Activated CD8-positive, alpha-beta T cell treated with anti-CD3 and anti-CD28 coated beads, Interleukin-2, amount 10 ng/mL, durations not matched to agents 7 days and 5 days (primary cell): ENCODE measurements at places on chromosomes 6 and 20. TPM values are rescaled to one million over a fixed set of nuclear protein-coding genes. Genes with fewer than 3 reads are reported as not detected.

Gene KCNK5
- 12.0 TPM for total RNA-seq

Gene ATP6V1G2
- 2.5 TPM for total RNA-seq

Gene TRIM15
- not detected for total RNA-seq

Gene HTR1E
- not detected for total RNA-seq

Gene ADGRB3
- total RNA-seq, result not detected

Gene RFX6
- not detected for total RNA-seq

Gene MMP24
- not detected for total RNA-seq

Gene TMEM181
- 15.2 TPM for total RNA-seq

Gene PNLDC1
- 0.79 TPM for total RNA-seq

DNA sequence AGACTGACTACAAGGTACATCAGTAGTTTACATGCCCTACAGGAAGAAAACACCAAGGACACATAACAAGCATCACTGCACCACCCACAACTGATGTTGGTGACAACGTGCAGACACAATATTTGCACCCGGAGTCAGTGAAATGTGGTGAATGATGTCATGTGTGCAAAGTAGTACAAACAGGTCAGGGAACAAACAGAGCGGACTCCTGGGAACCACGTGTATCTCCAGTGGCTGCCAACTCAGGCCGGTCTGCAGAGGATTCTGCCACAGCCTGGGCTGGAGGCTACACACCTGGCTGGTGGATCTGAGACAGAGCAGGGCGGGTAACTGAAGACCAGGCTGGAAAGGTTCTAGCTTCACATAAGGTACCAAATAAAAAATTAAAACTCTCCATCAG is 28.2 kb upstream of the RPS6KA2 start:
- no peak for DNase-seq

DNA sequence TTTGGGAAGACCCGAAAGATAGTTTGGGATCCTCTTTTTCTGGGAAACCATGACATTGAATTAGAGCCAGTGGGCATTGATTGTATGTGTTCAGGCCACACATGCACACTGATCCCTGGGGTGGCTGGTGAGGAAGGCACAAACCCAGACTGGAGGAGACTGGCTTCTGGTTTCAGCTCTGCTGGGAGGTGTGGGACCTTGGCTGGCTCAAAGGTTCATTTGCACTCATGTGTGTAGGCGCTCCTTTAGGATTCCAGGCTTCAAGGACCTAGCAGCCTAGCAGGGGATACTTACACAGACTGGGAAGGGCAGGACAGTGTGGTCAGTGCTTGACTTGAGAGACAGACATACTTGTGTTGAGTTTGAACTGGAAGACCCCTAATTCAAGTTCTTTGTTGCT is 7.2 kb downstream of the RIN2 start:
- DNase-seq, result no peak

DNA sequence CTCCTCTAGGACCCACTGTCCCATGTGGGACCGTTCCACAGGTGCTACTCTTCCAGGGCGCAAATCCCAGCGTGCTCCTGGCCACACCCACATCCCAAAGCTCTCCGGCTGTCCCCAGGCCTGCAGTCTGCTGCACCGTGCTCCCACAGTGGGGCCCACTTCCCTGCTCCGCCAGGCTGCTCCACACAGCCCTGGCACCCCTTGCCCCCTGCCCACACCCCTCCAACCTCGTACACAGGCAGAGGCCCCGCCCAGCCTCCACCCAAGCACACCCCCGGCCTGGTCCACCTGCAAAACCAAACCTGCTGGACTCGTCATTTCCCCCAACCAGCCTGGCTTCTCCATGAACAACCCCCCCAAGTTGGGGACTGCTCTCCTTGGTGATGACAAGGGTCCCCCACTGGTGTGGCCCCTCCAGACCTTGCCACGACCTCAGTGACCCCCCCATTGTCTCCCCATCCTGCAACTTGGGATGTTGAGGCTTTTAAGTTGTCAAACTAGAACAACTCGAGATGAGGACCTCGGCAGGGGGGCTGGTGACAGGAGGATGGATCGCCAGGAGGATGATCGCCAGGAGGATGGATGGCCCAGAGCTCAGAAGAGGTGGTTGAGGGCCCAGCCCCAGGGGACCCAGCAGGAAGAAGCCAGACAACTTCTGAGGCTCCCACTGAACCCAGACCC is 27.1 kb downstream of the YTHDF1 start:
- DNase-seq, result no peak

- peak; percentile 47 for DNase-seq
These were observed 18.7 kb downstream of the BTN3A1 start for GRCh38 chr6:26420688-26421171.

DNA sequence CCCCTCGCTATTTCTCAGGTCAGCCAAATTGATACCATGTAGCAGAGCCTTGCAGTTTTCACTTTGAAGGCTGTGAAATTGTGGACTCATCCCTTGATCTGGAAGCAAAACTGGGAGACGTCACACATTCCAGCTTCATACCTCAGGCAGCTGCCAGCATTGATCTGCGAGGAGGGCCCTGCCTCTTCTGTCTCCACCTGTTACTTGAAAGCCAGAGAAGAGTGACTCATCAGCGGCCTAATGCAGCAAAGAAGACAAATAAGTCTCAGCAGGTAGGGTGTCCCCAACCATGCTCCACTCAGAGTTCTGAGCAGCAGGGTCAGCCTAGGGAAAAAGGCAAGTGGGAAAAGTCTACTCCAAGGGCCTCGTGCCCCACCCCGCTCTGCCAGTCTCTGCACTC is 69.4 kb upstream of the BMP2 start:
- DNase-seq, result no peak

- no peak for DNase-seq
These were observed 325.6 kb downstream of the BTBD3 start for GRCh38 chr20:12243327-12243726.

DNA sequence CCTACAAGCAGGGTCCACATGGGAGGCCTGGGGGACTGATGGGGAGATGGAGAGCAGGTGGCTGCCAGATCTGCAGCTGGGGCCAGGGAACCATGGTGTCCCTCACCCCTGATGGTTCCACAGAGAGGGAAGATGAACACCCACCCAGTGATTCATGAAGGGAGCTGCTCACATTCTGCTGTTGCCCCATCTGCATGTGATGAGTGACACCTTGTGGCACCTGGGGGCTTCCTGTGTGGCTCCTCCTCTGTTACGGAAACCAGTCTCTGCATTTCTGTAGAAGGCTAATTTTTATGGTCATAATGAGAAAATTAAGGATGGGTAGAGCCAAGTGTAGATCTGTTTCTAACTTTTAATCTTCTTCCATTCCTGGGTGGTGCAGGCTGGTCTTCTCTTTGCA is 217.1 kb downstream of the SMOC2 start:
- DNase-seq, result no peak

DNA sequence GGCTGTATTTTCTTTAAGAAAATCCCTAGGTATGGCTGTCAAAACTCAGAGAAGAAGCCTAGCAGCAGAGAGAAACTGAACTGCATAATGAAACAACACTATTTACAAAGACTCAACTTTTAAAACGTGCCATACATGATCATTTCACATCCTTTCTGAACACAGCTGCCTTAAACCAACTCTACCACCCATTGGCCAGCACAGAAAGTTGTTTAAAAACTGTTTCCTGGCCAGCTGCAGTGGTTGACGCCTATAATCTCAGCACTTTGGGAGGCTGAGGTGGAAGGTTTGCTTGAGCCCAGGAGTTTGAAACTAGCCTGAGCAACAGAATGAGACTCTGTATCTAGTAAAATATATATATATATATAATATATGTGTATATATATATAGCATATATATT is 336.4 kb upstream of the SOX4 start:
- no peak for DNase-seq

- no peak for DNase-seq
These were observed 120.4 kb downstream of the TOX2 start for GRCh38 chr20:44034965-44035635.

GRCh38 chr6:34028691-34029360 is 117.1 kb downstream of the GRM4 start:
- DNase-seq, result no peak

DNA sequence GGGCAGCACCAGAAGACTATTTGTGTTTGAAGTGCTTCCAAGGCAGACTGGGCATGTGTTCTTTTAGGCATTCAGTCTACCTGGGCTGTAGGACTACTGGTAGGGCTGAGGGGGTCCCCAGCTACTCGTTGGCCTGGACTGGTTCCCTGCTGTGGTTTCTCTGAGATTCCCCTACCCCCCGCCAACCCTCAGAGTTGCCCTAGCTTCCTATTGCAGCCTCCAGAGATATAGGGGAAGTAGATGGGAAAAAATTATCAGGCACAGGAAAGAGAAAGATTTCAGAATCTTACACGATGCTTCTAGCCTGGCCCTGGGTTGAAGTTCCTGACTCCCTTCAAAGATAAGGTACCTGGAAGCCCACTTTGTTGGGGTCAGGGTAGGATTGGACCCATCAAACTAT is 22.5 kb downstream of the BRPF3 start:
- DNase-seq, result no peak

- DNase-seq, result no peak
These were observed 129.0 kb downstream of the CFAP61 start for GRCh38 chr20:20181322-20181721.

GRCh38 chr20:8527998-8528723 is 396.1 kb downstream of the PLCB1 start:
- DNase-seq, result no peak

DNA sequence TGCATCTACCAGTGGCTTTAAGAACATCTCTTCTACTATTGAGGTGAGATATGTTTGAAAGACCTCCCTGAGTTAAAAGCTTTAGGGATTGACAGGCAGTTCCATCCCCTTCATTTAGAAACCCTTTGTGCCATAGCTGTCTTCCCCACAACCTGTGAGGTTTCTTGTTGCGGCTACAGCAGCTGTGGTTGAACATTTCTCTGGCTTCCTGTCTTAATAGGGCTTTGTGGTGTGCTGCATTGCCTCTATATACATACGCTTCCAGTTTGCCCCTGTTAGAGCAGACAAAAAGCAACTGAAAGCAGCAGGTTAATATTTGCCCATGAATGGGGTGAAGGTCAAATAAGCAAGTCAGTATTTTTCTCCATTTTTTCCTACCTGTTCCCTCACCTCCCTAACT is 210.2 kb downstream of the TMEM200A start:
- peak; percentile 90 for DNase-seq

- no peak for DNase-seq
These were observed 55.7 kb downstream of the KHDC1L start for GRCh38 chr6:73169633-73170032.

DNA sequence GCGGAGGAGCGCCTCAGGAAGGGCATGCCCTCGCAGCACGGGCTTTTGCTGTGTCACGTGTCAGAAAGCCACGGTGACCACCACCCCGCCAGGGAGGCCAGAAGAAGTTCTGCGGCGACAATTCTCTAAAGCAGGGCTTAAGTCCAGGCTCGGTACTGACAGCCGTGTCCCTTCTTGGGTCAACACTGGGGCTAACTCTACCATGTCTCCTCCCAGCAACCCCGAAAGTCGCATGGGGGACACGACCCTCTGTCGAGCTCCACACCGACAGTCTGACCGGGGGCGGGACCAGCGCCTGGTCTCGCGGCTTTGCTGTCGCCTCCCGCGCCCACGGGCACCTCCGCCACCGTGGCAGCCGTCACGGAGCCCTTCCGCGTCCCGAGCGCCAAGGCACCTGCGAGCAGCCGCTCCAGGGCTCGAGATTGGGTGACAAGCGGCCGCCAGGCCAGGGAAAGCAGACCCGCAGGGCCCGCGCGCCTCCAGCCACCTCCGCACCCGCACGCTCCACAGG is 534 bp downstream of the NANP start:
- DNase-seq, result peak; percentile 48

DNA sequence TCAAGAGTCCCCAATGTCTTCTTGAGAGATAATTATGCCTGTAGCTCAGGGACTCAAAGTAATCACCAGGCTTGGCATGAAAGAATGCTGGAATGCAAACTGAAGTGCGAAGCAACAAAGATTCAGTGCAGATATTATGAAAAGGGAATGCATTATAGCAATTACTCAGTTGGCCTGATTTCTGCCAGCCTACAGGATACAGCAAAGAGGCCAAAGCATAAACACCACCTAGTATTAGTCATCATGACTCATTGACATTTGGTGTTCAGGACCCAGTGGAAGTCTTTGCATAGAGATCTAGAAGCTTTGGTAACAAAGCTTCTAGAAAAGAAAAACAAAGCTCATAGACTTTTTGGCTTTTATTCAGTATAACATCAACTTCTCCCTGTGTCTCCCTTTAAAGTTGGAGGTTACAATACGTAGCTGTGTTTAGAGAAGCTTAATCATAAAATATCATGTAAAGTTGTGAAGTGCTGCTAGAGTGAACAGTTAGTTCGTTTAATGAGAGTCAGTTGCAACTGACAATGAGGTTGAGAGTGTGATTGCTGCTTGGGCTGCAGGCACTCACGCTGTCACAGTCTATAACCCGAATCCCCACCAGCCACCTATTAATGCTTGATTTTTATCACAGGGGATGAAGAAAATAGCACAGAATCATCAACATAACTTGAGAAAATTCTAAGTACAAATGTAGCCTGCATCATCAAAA is 932.7 kb downstream of the TFAP2A start:
- DNase-seq, result no peak

DNA sequence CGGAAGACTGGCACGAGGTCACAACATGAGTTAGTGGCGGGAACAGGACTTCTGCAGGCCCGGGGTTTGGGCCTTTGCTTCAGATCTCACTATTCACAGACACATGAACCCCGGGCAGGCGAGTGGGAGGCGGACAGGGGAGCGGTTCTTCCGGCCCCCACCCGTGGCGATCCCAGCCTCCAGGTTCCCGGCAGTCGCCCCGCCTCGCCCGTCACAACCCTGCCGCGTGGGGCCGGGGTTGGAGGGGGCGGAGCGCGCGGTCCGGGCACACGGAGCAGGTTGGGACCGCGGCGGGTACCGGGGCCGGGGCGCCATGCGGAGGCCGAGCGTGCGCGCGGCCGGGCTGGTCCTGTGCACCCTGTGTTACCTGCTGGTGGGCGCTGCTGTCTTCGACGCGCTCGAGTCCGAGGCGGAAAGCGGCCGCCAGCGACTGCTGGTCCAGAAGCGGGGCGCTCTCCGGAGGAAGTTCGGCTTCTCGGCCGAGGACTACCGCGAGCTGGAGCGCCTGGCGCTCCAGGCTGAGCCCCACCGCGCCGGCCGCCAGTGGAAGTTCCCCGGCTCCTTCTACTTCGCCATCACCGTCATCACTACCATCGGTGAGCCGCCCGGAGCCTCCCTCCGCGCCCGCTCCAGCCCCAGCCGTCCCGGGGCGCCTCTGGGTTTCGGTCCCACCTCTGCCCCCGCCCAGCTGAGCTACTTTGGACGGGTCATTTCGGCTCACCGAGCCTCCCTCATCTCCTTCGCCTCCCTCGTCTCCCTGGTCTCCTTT is at the start of gene KCNK15:
TSS of gene KCNK15 (plus strand) at position 268 of the 769 bp plus-strand sequence. CDS start at position 314, 46 bp downstream.
- peak; percentile 28 for DNase-seq

DNA sequence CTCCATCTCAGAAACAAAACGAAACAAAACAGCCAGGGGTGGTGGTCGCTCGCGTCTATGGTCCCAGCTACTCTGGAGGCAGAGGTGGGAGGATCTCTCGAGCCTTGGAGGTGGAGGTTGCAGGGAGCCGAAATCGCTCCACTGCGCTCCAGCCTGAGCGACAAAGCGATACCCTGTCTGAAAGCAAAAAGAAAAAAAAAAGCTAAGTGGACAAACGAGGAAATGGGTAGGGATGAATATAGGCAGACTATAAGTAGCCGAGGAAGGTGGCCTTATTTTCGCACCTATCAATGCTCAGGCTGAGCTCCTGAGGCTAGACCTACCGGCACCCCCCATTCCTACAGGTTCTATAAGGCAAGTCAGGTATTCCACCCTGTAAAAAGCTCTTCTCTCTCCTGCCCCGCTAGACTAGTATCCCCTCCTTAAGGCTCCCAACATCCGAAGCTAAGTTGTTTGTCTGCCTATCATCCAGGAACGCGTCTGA is 650 bp upstream of the CASP8AP2 start:
- peak; percentile 44 for DNase-seq
